ENCODE measurements at places on chromosomes 1 and 21.

GRCh38 chr21:41894922-41895557 is 15.9 kb upstream of the PRDM15 start:
- DNase-seq, result no peak

DNA sequence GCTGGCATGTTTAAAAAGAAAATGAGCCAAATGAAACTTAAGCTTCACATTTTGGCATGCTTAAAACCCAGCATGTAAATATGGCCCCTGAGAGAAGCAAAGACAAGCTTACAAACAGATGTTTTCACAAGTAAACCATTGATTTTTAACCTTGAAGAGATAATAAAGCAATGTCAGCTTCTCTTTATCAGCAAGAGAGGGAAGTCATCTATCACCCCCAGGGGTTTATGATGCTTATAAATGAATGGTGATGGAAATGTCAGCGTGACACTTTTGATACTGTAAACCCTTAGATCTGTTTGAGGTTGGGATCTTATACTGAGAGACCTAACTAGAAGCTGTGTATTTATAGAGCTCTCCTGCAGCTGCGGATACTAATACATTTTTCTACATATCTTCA is 471.3 kb downstream of the PLA2G4A start:
- no peak for DNase-seq

- DNase-seq, result no peak
Measured at GRCh38 chr1:186574926-186575325, 105.3 kb downstream of the PTGS2 start.

DNA sequence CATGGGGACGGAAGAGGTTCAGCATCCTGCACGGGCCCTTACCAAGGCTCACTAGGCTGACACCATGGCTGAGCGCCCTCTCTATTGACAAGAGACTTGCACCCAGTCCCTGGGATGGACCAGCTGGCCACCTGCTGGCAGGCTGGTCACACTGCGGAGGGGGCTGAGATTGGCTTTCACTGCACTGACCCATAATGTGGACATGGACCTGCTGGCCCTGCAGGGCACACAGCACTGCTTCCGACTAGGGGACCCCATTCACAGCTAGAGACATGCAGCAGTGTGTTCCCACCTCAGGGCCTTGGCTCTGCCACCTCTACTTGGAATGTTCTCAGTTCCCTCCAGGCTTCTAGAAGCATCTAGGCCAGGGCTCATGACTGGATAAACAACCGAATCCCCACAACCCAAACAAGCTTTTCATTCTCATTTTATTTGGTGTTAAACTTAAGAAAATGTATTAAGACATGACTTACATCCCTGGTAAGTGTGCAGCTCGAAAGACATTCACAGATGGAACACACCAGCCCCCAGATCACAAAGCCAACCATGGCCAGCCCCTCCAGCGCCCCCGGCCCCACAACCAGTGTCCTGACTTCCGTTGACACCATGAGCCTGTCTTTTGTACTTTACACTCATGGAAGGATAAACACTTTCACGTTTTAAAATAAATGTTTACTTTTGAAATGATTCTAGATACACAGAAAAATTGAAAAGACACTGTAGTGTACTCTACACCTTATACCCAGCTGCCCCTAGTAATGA is 9.3 kb upstream of the SRARP start:
- DNase-seq, result peak; percentile 42

GRCh38 chr1:100616121-100616621 is 78.2 kb downstream of the GPR88 start:
- no peak for DNase-seq
